Mesothelial cell of epicardium (in vitro differentiated cells): ENCODE measurements at places on chromosomes 4 and X.
A peak's percentile ranks its signal among the peaks of the same experiment; 100 is the strongest.

DNA sequence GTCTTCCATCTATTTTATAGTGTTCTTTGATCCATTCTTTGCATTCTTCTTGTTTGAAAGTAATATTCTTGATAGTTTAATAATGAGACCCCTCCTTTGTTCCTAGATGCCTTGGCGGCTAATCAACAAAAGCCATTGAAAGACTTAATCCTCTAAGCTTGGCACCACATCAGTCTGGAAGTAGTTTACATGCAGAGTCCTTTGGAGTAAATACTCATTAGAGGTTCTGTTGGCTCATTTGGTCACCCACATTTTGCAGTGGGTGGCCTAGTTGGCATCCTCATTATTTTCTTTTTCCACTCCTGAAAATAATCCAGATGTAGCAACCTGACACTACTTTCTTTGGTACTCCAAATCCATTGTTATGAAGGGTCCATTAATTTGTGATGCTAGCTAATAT, 64.5 kb downstream of the DKK2 start:
- H3K36me3 ChIP-seq: no peaks in the 10 kb centered on the region
- H3K27me3 ChIP-seq: peaks cover 10% of the 10 kb centered on the region
- H3K4me1 ChIP-seq: no peaks in the 10 kb centered on the region

DNA sequence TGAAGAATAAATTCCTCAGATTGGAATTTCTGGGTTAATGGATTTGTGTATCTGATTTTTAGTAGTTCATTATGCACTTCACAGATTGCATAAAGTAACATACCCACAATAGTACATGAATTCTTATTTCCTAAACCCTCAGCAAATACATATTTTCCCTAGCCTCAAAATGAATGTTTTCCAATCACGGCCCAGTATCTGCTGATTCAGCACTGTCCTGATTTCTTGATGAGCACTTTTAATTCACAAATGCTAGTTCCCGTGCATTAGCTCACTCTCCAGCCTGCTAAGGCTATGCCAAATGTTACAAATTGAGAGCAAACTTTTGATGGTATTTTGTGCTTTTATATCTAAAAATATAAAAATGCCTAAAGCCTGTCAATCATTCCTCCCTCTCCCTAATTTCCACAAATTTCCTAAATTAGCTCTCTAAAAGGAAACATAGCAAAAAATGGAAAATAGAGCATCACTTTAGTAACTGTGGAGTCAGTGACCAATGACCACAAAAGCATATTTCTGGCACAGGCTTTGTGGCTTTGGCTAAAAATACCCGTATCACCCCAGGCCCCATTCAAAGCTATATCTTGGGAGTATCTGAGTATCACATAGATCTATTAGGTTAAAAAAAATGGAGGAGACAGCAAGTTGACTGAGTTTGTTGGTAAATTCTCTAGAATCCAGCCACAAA, 75.5 kb downstream of the NAF1 start:
- no peak overlapping the region for H3K4me3 ChIP-seq
- H3K27ac ChIP-seq: no peak overlapping the region
- H3K27me3 ChIP-seq: no peaks in the 10 kb centered on the region
- DNase-seq: no peak
- no peaks in the 10 kb centered on the region for H3K36me3 ChIP-seq

DNA sequence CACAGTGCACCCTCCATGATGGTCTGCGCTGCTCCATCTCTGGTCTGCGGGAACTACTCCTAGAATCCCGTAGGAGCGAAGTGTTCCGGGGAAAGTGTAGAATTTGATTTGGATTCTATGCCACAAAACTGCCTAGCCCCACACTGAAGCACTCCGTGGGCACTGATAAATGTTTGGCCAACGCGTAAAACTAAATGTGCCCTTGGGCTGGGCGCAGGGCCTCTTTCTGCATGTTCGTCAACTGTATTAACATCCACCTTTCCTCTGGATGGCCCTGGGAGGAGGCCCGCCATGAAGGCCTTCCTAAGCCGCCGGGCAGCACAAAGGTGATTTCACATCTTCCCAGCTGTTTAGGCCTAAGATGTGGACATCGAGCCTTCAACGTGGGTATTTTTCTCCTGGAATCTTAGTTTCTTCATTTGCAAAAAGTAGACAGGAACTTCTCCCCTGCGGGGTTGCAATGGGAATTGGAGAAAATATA, 2.6 kb downstream of the MSX1 start:
- DNase-seq: no peak
- H3K4me3 ChIP-seq: peak overlapping the region; percentile 97
- H3K36me3 ChIP-seq: peaks cover 23% of the 10 kb centered on the region
- H3K27me3 ChIP-seq: peaks cover 53% of the 10 kb centered on the region
- H3K27ac ChIP-seq: peak overlapping the region; percentile 96
- peaks cover 65% of the 10 kb centered on the region for H3K4me1 ChIP-seq

GRCh38 chr4:11166606-11167005, 262.1 kb downstream of the HS3ST1 start:
- H3K4me3 ChIP-seq: no peak overlapping the region
- H3K27ac ChIP-seq: no peak overlapping the region
- DNase-seq: no peak
- no peaks in the 10 kb centered on the region for H3K27me3 ChIP-seq

- peak overlapping the region; percentile 85 for H3K27ac ChIP-seq
- H3K4me3 ChIP-seq: peak overlapping the region; percentile 85
- peaks cover 39% of the 10 kb centered on the region for H3K4me1 ChIP-seq
- DNase-seq: no peak
- H3K27me3 ChIP-seq: no peaks in the 10 kb centered on the region
Measured at GRCh38 chr4:56469489-56470210, 2.2 kb downstream of the SRP72 start.

- no peaks in the 10 kb centered on the region for H3K36me3 ChIP-seq
- peaks cover 19% of the 10 kb centered on the region for H3K27me3 ChIP-seq
- no peak overlapping the region for H3K4me3 ChIP-seq
- no peak overlapping the region for H3K27ac ChIP-seq
Measured at GRCh38 chr4:158112611-158113010, 60.2 kb downstream of the GASK1B start.

DNA sequence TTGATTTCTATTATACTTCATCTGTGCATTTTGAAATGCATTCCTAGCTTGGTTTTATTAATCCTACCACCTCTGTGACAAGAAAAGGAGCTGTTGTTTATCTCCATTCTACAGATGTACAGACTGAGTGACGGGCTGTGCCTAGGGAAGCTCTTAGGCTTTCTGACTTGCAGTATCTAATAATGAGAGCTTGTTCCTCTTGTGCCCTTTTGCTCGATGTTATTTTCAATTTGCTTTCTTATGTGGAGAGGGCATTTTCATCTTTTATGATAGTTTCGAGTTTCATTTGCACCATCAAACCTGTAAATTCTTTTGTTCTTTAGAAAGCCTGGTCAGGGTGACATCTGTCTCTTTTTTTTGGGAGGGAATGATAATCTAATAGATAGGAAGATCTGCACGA, 256.5 kb downstream of the C4orf33 start:
- no peaks in the 10 kb centered on the region for H3K27me3 ChIP-seq
- H3K4me1 ChIP-seq: peaks cover 14% of the 10 kb centered on the region
- no peak overlapping the region for H3K4me3 ChIP-seq
- no peak overlapping the region for H3K27ac ChIP-seq
- DNase-seq: no peak

- H3K36me3 ChIP-seq: peaks cover 5% of the 10 kb centered on the region
- H3K4me3 ChIP-seq: no peak overlapping the region
- no peaks in the 10 kb centered on the region for H3K4me1 ChIP-seq
- DNase-seq: no peak
- H3K27me3 ChIP-seq: no peaks in the 10 kb centered on the region
Measured at GRCh38 chr4:129046055-129046959, 47.0 kb downstream of the SCLT1 start.

- no peak overlapping the region for H3K4me3 ChIP-seq
- H3K27me3 ChIP-seq: no peaks in the 10 kb centered on the region
- no peaks in the 10 kb centered on the region for H3K4me1 ChIP-seq
- DNase-seq: no peak
Measured at GRCh38 chrX:144801786-144802185, 445.5 kb upstream of the SPANXN1 start.

DNA sequence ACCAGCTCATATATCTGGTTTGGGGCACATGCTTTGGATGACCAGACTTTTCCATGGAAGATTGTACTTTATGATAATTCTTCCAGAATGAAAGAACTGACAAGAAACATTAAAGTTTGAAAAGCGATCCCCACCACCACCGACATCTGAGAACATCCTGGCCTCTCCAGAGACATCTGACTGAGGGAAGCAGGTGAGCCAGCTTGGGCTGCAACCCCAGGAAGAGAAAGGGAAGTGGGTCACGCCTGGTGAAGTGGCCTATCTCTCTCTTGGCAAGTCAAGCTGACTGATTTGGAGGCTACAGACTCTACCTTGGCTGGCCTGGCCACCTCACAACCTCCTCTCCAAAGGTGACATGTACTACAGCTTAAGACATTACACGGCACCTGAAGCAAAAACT, 20.7 kb downstream of the PARM1 start:
- H3K4me1 ChIP-seq: peaks cover 6% of the 10 kb centered on the region
- H3K27me3 ChIP-seq: no peaks in the 10 kb centered on the region
- no peak for DNase-seq

DNA sequence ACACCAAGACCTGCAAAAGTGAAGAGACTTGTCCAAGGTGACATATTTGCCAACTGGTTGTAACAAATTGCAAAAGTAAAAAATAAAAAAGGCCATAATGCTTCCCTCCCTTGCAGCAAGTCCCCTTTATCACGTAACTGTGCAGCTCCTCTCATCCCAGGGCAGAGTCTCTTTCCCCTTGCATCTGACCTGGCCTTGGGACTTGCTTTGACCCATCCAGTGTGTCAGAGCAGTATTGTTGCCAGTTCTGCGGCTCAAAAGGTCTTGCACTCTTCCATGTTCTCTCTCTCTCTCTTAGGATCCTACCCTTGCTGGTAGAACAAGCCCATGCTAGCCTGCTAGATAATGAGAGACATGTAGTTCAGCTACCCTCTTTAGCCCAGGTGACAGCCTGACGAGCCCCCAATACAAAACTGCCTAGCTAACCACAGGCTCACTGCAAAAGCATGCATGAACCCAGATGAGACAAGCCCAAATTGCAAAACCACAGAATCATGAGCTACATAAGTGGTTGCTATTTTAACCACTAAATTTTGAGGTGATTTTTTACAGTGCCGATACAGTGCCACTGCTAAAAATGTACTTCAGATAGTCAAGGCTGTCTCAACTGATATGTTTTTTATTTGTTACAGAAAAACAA, 289.5 kb upstream of the PPARGC1A start:
- H3K27me3 ChIP-seq: peaks cover 6% of the 10 kb centered on the region
- H3K27ac ChIP-seq: no peak overlapping the region
- no peak overlapping the region for H3K4me3 ChIP-seq
- DNase-seq: no peak
- H3K4me1 ChIP-seq: no peaks in the 10 kb centered on the region

DNA sequence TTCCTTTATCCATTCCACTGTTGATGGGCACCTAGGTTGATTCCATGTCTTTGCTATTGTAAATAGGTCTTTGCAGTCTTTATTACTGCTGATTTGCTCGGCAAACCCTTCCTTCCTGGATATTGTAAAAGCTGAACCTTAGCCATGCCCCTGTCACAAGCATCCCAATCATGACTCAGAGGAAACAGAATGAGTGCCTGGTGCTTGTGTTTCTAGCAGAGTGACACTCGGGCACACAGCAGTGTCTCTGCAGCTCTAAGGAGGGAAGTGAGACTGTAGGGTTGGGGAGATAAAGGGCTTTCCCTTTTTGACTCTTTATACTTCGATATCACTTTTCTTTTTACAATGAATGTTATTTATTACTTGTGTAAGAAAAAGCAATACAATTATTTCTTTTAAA, 83.3 kb downstream of the AKAP4 start:
- no peak overlapping the region for H3K27ac ChIP-seq
- H3K4me1 ChIP-seq: no peaks in the 10 kb centered on the region
- H3K27me3 ChIP-seq: no peaks in the 10 kb centered on the region
- no peak for DNase-seq

DNA sequence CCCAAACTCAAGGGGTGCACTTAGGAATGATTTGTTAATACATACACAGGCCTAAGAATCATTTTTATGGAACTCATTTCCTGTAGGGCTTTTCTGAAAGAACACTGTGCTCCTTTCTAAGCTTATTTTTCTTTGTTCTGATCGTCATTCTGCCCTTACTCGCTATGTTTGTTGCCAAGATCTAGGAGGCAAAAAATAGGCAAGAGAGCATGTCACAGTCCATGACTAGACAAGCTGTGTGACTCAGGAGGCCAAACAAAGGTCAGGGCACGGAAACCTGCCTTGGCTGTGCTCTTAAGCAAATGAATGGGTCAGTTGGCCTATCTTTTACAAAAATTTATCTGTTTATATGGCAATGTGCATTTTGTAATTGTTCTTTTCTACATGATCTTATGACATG, 42.5 kb upstream of the C1GALT1C1 start:
- H3K27me3 ChIP-seq: no peaks in the 10 kb centered on the region
- DNase-seq: no peak
- no peaks in the 10 kb centered on the region for H3K36me3 ChIP-seq
- H3K4me3 ChIP-seq: no peak overlapping the region
- H3K27ac ChIP-seq: no peak overlapping the region
- H3K4me1 ChIP-seq: peaks cover 3% of the 10 kb centered on the region

DNA sequence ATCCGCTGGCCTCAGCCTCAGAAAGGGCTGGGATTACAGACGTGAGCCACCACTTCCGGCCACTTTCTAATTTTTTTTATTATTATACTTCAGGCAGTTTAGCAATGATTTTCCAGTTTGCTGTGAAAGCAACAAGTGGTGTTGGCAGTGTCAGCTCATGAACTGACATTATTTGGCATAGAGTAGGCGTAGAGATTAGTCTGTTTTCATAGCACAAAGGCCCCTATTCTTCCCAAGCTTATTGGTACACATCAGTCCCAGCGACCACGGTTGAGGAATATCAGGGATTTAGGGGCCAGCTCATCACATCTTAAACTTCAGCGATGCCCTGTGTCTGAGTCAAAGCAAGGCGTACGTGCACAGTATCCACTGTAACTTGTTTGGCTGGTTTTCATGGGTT, 53.0 kb upstream of the RASSF6 start:
- no peak overlapping the region for H3K4me3 ChIP-seq
- H3K27me3 ChIP-seq: no peaks in the 10 kb centered on the region
- no peak overlapping the region for H3K27ac ChIP-seq
- no peaks in the 10 kb centered on the region for H3K36me3 ChIP-seq

DNA sequence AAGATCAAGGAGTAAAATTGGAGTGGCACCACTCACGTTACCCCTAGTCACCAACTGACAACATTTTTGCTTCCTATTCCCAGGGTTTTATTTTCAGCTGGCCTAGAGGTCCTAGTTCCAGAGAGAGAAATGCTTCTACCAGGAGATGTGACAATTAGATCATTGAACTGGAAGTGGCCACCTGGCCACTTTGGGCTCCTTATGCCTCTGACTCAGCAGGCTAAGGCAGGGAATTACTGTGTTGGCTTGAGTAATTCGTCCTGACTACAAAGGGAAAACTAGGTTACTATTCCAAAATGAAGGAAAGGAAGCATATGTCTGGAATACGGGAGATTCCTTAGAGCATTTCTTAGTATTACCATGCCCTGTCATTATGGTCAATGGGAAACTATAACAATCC, 831.6 kb upstream of the NDST4 start:
- no peaks in the 10 kb centered on the region for H3K36me3 ChIP-seq
- H3K4me1 ChIP-seq: no peaks in the 10 kb centered on the region
- H3K4me3 ChIP-seq: no peak overlapping the region
- no peaks in the 10 kb centered on the region for H3K27me3 ChIP-seq
- H3K27ac ChIP-seq: no peak overlapping the region
